Natural killer cell treated with Interleukin-12 subunit alpha and Interleukin-12 subunit beta and Interleukin-15 and Interleukin-18, amount 100 ng/mL, for 72 hours (primary cell): ENCODE measurements at places on chromosomes 1 and 21. TPM values are rescaled to one million over a fixed set of nuclear protein-coding genes. Genes with fewer than 3 reads are reported as not detected.

The FMO1 gene
- not detected for total RNA-seq

The LCE1E gene
- not detected for total RNA-seq

The CD1B gene
- total RNA-seq, result not detected

DNA sequence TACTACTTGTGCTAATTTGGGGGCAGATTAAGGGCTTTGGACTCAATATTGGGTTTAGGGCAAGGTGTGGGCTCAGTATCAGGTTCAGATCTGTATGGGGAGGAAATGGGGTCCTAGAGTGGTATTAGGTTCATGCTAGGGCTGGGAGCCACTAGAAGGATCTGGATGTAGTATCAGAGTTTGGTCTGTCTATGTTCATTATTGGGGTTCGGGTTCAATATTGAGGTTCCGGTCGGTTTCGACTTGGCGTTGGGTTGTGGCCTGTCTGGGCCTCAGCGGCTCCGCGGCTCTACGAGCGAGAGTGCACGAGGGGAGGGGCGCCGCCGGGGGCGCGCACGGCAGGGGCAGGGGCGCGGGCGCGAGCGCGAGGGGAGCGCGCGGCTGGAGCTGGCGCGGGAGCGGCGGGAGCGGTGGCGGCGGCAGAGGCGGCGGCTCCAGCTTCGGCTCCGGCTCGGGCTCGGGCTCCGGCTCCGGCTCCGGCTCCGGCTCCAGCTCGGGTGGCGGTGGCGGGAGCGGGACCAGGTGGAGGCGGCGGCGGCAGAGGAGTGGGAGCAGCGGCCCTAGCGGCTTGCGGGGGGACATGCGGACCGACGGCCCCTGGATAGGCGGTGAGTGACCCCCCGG is at the start of gene PTPRF:
Gene PTPRF, plus strand, starts transcription at position 401 of the 624 bp plus-strand sequence. CDS start 14,193 bp downstream, outside the sequence.
- H3K27me3 ChIP-seq, result peaks cover 43% of the 10 kb centered on the region
- H3K27ac ChIP-seq, result no peak within 1 kb of the TSS
- peaks cover 21% of the 10 kb centered on the region for H3K4me1 ChIP-seq
- DNase-seq, result no peak
- H3K36me3 ChIP-seq, result peaks cover 7% of the 10 kb centered on the region

DNA sequence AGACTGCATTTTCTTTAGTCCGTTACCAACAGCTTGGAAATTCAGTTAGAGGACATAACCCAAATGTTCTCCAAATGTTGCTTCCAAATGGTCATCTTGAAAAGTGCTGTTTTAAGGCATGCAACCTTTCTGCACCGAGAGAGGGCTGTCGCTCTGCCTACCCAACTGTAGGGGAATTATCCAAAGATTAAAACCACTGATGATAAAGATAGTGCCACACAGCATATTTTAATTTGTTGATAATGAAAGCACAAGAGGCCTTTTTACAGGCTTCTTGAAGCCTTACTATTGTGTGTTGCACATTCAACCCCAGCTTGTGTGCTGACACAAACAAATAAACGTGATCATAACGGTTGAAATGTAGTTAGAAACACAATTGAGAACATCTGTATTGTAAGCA is 121.5 kb downstream of the LMO4 start:
- H3K27me3 ChIP-seq, result no peaks in the 10 kb centered on the region
- peaks cover 14% of the 10 kb centered on the region for H3K4me1 ChIP-seq
- no peak overlapping the region for H3K4me3 ChIP-seq
- peak overlapping the region; percentile 31 for H3K27ac ChIP-seq

- H3K4me3 ChIP-seq, result no peak overlapping the region
- H3K4me1 ChIP-seq, result peaks cover 2% of the 10 kb centered on the region
- peaks cover 27% of the 10 kb centered on the region for H3K36me3 ChIP-seq
- no peak overlapping the region for H3K27ac ChIP-seq
Observed at GRCh38 chr1:179340918-179341317, 24.9 kb upstream of the AXDND1 start.

DNA sequence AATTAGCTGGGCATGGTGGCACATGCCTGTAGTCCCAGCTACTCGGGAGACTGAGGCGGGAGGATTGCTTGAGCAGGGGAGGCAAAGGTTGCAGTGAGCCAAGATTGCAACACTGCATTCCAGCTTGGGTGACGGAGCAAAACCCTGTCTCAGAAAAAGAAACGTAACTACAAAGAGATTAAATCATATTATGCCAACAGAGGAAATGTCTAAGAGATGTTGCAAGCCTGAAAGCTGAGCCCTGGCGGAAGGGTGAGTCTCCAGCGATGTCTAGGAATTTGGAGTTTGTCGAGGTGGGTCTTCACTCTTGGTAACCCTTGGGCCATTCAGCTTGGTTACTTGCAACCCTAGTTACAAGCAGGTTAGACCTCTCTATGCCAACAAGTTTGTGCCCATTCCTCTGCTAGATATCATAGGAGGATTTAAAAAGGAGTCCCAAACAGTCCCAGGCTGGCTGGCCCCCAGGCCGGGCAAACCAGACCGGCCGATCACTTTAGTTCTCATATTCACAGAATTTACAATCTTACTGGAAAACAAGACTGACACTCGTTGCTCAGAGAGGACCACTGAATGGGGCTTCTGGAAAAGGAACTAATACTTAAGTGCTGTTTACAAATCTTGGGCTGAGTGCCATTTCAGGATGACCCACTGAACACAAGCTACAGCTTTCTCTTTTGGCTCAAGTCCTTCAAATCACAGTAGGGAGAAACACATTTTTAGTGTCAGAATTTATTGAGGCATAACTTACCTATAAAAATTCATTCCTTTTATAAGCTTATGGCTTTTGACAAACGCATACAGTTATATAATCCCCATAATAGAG is 27.1 kb downstream of the SLC30A1 start:
- no peak overlapping the region for H3K4me3 ChIP-seq
- no peaks in the 10 kb centered on the region for H3K4me1 ChIP-seq
- H3K27me3 ChIP-seq, result peaks cover 7% of the 10 kb centered on the region

GRCh38 chr1:235741294-235741693 is 91.7 kb upstream of the GNG4 start:
- H3K27me3 ChIP-seq, result no peaks in the 10 kb centered on the region
- H3K4me3 ChIP-seq, result no peak overlapping the region
- peaks cover 39% of the 10 kb centered on the region for H3K36me3 ChIP-seq
- no peak for DNase-seq
